ENCODE measurements at places on chromosomes 6 and 20. TPM values are rescaled to one million over a fixed set of nuclear protein-coding genes. Genes with fewer than 3 reads are reported as not detected.

DOK5 gene
- total RNA-seq: 0.24 TPM

FILIP1 gene
- under 0.01 TPM for total RNA-seq

TPX2 gene
- total RNA-seq: 7.0 TPM

SLC22A2 gene
- total RNA-seq: 3.9 TPM

ITPR3 gene
- total RNA-seq: 117 TPM

FOXC1 gene
- total RNA-seq: 6.2 TPM

ZSCAN23 gene
- total RNA-seq: 1.9 TPM

GABRR1 gene
- not detected for total RNA-seq

DYNLT2 gene
- 0.72 TPM for total RNA-seq

TGM2 gene
- total RNA-seq: 67.5 TPM

OLIG3 gene
- total RNA-seq: not detected

TRAPPC3L gene
- total RNA-seq: not detected

PLN gene
- total RNA-seq: not detected

STAU1 gene
- 48.0 TPM for total RNA-seq

PLCB1 gene
- total RNA-seq: 0.24 TPM

NR2E1 gene
- total RNA-seq: not detected

XRN2 gene
- total RNA-seq: 86.0 TPM

RAET1G gene
- total RNA-seq: 41.3 TPM

POU5F1 gene
- 1.2 TPM for total RNA-seq

CD24 gene
- 1,439 TPM for total RNA-seq

COX7A2 gene
- total RNA-seq: 125 TPM

CLPSL2 gene
- not detected for total RNA-seq

PTK6 gene
- total RNA-seq: 31.1 TPM

SLC17A9 gene
- 0.43 TPM for total RNA-seq

KCNK15 gene
- total RNA-seq: not detected

PLTP gene
- 81.9 TPM for total RNA-seq

ZBTB46 gene
- 2.9 TPM for total RNA-seq

RNF217 gene
- 20.5 TPM for total RNA-seq

DNMT3B gene
- 1.9 TPM for total RNA-seq

SLC22A16 gene
- not detected for total RNA-seq

All from tracheal epithelial cell (primary cell).